Glomerular endothelial cell (primary cell): ENCODE measurements at places on chromosomes 12 and 14.

DNA sequence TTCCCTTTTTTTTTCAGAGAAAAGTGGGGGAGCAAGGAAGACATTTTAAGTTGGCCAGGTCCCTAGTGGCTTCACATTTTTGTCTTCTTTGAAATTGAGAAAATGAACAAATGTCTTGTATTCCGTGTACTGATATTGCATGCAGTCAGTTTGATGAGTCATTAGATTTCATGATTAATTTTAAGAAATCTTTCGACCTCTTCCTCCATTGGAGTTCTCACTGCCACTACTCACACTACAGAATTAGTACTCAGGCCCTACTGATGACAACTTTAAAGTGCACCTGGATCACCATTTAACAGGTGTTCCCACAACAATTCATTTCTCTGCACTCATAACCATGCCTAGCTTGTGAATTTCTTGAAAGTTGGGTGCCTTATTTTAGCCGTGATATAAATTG lies 50.5 kb downstream of the SAMD4A start:
- no peak for DNase-seq

DNA sequence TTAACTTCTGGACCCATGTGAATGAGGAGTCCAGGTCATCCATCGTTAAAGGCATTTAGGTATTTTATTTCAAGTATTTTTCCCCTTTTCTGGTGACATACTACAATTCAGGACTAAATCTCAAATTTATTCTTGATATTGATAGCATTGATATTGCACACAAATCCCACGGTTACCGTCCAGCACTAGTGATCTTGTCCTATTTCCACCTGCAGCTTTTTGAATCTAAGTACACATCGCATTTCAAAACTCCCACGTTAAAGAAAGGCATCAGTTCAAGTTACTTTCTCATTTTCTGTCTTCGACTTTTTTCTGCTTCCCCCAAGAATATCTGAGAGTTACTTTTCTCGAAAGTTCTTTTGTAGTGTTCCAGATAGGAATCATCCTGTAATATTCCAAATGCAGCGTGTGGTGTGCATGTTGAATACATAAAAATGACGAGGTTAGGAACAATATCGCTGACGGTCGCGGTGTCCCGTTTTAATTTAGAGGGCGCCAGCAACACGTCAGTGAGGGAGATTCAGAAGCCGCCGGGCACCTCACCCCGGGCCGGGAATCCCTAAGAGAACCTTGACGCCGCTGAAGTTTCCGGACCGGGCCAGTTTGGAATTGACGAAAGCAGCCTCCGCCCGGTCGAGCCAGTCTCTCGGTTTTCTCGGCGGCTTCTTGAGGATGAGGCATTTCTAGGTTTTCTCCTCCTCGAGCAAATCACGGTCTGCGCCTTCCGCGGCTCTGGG lies 569 bp upstream of the RGS6 start:
- DNase-seq, result no peak

DNA sequence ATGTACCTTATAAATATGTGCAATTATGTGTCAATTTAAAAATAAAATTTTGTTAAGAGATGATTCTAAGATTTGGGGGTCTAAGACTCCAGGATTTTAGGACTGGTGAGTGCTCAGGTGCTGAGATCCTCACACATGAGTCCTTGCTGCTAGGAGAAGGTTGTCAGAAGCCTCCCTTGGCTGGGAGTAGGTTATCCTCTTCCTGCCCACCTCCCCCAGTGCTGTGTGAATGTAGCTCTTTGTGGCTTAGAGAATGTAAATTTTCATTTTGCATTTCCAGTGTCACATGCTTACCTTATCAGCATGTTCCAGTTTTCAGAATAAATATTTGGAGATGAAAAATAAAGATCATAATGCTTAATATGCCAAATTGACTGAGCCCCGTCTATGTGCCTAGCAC lies 114.2 kb upstream of the MDM1 start:
- DNase-seq, result no peak

DNA sequence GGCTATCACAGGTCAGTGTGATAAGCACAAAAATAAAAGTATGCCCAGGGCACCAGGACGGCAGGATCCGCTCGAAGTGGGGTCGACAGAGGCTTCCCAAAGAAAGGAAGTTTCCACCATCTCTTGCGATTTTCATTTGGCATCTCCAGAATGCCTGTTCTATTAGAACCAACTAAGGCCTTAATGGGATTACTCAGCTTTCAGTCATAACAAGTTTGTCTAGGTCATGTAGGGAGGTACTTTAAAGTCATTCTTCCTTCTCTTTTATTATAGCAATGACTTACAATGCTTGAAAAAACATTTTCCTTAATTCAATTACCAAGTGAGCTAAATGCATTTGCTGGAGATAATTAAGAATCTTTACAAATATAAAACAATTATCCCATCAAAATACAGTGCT lies 83.6 kb upstream of the DIO3 start:
- DNase-seq, result no peak

- no peak for DNase-seq
Measured at GRCh38 chr12:26080911-26081310, 43.9 kb downstream of the BHLHE41 start.

GRCh38 chr12:44375694-44376093 lies 500.4 kb downstream of the NELL2 start:
- DNase-seq, result no peak

- no peak for DNase-seq
Measured at GRCh38 chr14:100884456-100884855, 19.1 kb downstream of the RTL1 start.

DNA sequence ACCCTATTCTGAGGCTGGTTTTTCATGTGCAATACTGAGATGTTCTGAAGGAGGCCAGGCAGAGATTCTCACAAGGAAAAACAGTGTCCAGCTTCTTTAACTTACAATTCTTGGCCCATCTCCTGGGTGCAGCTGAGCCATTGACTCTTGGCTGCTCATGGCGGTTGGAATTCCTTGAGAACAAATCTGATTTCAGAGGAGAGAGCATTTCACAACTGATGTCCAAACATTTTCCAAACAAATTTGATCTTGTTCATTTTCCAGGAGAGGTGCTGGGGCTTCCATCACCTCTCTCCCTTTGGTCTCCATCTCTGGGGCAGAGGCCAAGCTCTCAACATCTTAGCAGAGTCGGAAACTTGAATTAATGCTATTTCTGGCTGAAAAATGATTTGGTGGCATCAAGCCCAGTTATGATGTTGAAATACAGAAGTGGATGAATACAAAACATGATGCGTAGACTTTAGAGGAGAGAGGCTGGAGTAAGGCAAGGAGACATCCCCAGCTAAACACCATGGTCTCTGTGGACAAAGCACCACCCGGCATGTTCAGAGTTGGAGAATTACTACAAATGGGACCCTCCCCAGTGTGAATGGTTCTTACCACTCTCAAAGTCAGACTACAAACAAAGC lies 593.0 kb downstream of the VRK1 start:
- no peak for DNase-seq

- DNase-seq, result no peak
Measured at GRCh38 chr14:88901991-88902390, 77.5 kb downstream of the TTC8 start.

DNA sequence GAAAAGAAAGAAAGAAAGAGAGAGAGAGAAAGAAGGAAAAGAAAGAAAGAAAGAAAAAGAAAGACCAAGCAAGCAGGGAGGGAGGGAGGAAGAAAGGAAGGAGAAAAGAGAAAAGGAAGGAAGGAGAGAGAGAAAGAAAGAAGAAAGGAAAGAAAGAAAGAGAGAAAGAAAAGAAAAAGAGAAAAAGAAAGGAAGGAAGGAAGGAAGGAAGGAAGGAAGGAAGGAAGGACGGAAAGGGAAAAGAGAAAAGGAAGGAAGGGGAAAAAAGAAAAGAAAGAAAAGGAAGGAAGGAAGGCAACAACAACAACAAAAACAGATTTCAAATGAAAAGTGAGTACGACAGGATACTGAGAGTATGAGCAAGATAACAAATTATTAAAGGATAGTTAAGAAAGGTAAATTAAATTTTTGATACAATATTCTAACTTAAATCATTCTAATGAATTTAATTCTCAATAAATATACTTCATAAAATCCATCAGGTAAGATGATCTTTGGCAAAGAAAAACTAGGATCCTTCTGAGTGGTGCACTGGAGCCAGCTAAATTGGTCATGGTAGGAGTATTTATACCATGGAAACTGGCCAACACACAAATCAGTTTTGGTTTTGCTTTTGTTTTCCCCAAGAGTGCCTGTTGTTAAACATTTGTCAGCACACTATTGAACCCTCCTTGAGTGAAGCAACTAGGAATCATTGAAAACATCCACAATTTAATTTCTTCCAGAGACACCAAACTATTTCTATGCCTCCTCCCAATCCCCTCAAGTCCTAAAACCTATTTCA lies 56.1 kb upstream of the DYRK2 start:
- no peak for DNase-seq

DNA sequence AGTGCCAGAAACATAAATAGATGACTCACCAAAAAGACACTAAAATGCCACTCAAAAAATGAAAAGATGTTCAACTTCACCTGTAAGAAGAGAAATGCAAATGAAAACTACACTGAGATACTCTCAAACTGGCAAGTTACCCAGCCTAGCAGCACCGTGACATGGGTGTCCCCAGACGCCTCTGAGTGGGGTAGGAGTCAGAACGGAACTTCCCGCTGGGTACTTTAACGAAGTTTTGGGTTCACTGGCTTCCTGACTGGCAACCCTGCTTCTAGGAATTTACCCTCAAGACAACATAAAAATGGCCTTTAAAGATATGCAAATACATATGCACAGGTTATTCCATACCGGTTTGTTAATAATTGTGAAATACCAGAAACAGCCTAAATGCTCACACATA lies 52.6 kb downstream of the RIMBP2 start:
- no peak for DNase-seq

DNA sequence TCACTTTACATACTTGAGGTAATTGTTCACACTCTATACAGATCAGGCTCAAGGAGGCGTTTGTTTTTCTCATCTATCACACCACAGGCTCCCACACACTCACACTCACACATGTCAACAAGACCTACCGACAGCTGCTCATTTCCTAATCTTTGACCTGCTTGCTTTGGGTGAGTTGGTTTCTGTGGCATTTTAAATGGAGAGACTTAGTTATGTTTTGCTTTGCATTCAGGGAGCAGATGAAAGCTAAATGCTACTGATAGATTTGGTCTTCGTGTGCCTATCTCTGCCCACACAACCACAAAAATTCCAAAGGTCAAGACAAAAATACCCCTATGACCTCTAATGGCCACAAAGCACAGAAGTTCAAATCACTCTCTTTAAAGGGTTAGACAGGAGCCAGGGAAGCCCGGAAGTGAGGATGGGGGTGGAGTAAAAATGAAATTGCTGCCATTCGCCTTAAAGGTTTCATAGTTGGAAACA lies 203.5 kb upstream of the G2E3 start:
- DNase-seq, result no peak

- DNase-seq, result no peak
Measured at GRCh38 chr14:103127356-103127755, 4.1 kb downstream of the TNFAIP2 start.

- no peak for DNase-seq
Measured at GRCh38 chr14:100710391-100710790, 16.3 kb upstream of the DLK1 start.

DNA sequence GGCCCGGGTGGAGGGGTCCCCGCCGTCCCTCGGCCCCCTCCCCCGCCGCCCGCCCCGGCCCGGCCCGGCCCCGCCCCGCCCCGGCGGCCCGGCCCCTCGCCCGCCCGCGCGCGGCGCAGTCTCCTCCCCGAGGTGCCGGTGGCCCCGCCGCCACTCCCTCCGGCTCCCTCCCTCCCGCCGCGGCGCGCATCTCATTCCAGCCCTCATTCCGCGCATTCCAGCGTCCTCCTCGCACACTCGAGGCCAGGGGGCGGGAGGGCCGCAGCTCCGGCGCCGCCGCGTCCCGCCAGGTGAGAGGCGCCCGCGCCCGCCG lies at the start of gene TEAD4:
Gene TEAD4 (plus strand): TSS at position 206 of the 313 bp plus-strand sequence.
- no peak for DNase-seq

GRCh38 chr14:76351941-76352340 lies 24.0 kb upstream of the ESRRB start:
- no peak for DNase-seq

GRCh38 chr12:23611320-23611719 lies 338.1 kb downstream of the SOX5 start:
- no peak for DNase-seq

GRCh38 chr12:123790905-123791467 lies 28.9 kb downstream of the DNAH10 start:
- DNase-seq, result no peak

DNA sequence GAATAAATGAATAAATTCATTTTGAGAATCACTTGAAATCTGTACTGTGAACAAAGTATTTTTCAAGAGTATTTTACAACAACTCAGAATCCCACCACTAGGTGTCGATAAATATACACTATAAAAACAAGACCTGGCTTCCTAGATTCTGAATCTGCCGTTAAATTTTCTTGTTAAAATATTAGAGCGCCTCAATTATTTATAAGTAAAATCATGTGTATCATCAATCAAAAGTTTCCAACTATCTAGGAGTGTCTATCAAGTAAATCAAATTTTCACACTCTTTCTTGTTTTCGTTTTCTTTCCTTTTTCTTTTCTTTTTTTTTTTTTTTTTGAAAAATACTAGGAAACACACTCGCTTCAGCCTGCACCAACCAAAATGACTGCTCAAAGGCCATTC lies 179.2 kb upstream of the DCN start:
- no peak for DNase-seq

- no peak for DNase-seq
Measured at GRCh38 chr14:33352821-33353220, 414.1 kb downstream of the NPAS3 start.

- DNase-seq, result no peak
Measured at GRCh38 chr12:39440781-39441180, 2.1 kb downstream of the KIF21A start.

GRCh38 chr14:90362558-90362896 lies 30.8 kb upstream of the NRDE2 start:
- no peak for DNase-seq

DNA sequence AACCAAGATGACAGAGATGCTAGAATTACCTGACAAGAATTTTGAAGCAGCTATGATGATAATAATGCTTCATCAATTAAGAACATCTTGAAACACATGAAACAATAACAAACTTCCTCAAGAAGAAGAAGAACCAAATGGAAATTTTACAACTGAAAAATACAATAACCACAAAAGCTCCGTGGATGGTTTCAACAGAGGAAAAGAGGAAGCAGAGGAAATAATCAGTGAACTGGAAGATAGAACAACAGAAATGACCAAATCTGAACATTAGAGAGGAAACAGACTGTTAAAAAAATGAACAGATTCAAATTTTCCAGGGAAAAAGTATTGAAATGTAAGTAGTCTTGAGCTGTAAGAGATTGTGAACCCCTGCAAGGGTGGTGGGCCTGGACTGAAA lies 62.8 kb upstream of the SLC35F4 start:
- no peak for DNase-seq

- DNase-seq, result no peak
Measured at GRCh38 chr14:71301611-71302010, 394.4 kb downstream of the PCNX1 start.
